ENCODE measurements at places on chromosomes 4 and X. TPM values are rescaled to one million over a fixed set of nuclear protein-coding genes. Genes with fewer than 3 reads are reported as not detected.

Gene UCHL1
- 2.6 TPM for total RNA-seq

Gene RRH
- 0.59 TPM for total RNA-seq

Gene DOK7
- total RNA-seq = 2.7 TPM

Gene AADAT
- total RNA-seq = not detected

Gene F9
- not detected for total RNA-seq

Gene PF4V1
- not detected for total RNA-seq

Gene NAP1L2
- total RNA-seq = 0.80 TPM

Gene GIMD1
- total RNA-seq = not detected

Gene CCNB3
- total RNA-seq = 0.37 TPM

Gene IDS
- total RNA-seq = 99.1 TPM

Gene LDB2
- total RNA-seq = not detected

Gene ZNF711
- total RNA-seq = 3.5 TPM

Gene RFC1
- 45.9 TPM for total RNA-seq

Gene MAGEA2B
- total RNA-seq = not detected

Gene PARM1
- total RNA-seq = 6.7 TPM

Gene ARSJ
- not detected for total RNA-seq

Gene MAP7D2
- total RNA-seq = 0.32 TPM

Gene SMR3B
- total RNA-seq = not detected

Gene SLC25A53
- total RNA-seq = 9.6 TPM

Gene NSUN7
- 1.4 TPM for total RNA-seq

Gene ASB9
- total RNA-seq = not detected

Gene TLR10
- total RNA-seq = 107 TPM

Gene MMAA
- total RNA-seq = 11.3 TPM

Gene SNCA
- total RNA-seq = 2.2 TPM

Gene SERPINA7
- not detected for total RNA-seq

Gene LRBA
- 55.7 TPM for total RNA-seq

Gene MGARP
- not detected for total RNA-seq

Gene AMER1
- total RNA-seq = 6.8 TPM

Gene CT83
- not detected for total RNA-seq

Gene MTMR8
- total RNA-seq = 4.7 TPM

Gene ALAS2
- total RNA-seq = 0.39 TPM

Gene GC
- not detected for total RNA-seq

Gene SMIM43
- total RNA-seq = not detected

Gene SERTM2
- not detected for total RNA-seq

Gene TEX13C
- total RNA-seq = not detected

Gene CENPVL1
- not detected for total RNA-seq

Gene LARP1B
- 10.7 TPM for total RNA-seq

Gene NIPAL1
- total RNA-seq = 0.73 TPM

Gene SYP
- total RNA-seq = 0.82 TPM

Gene POU4F2
- not detected for total RNA-seq

Gene TRIM60
- not detected for total RNA-seq

Gene RAB9B
- total RNA-seq = 0.51 TPM

Gene PNMA5
- total RNA-seq = 0.27 TPM

Gene SYN1
- total RNA-seq = not detected

Gene DCAF12L1
- not detected for total RNA-seq

Gene EVC
- 0.76 TPM for total RNA-seq

Gene GLOD5
- total RNA-seq = not detected
